ENCODE measurements at places on chromosomes 7 and 10.
A peak's percentile ranks its signal among the peaks of the same experiment; 100 is the strongest.

- DNase-seq: peak; percentile 47
Measured at GRCh38 chr10:120746001-120746777, 105.0 kb upstream of the WDR11 start.

- no peak for DNase-seq
Measured at GRCh38 chr7:116541951-116542350, 17.1 kb downstream of the CAV1 start.

DNA sequence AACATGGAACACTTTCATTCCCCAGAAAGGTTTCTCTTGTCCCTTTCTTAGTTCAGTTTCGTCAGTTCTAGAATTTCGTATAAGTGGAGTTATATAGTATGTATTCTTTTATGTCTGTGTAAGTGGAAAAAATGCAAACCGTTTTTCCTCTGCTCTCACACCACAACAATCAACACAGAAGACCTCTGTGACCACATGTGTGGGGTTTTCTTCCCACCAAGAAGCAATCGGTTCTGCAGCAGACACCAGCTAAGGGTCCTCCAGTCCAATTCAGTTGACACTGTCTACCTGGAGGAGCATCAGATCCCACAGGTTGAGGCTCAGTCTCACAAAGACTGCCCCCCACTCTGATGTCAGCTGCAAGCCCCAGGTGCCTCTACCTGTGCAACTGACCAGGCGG is 6.2 kb downstream of the CDC123 start:
- no peak for DNase-seq

GRCh38 chr7:16409777-16410176 is 11.6 kb downstream of the CRPPA start:
- no peak for DNase-seq

- DNase-seq: peak; percentile 97
Measured at GRCh38 chr7:92633211-92633906, 43.2 kb upstream of the FAM133B start.

DNA sequence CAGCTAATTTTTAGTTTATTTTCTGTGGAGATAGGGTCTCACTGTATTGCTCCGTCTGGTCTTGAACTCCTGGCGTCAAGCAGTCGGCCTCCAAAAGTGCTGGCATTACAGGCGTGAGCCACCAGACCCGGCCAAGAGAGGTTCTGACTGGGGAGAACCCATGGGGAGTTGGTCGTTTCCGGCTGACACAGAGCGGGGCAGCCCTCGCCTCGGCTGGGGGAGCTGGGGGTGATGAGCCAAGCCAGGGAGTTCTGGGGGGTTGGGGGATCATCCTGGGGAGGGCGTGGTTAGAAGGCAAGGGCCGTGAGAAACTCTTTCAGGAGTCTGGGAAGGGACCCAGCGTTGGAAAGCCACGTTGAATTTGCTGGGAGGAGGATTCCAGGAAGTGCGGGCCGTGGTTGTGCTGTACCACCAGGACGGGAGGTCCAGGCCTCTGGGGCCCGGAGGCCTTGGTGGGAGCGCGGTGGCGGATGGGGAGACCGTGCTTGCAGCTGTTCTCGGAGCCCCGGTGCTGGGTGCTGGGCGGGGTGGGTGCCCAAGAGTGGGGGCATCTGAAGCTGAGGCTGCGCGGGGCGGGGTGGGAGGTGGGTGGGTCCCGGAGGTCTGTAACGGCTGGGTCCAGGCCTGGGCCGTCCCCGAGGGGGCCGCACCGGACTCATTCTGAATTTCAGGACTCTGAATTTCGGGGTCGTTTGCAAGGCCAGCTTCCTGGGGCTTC is 8.4 kb upstream of the ZNF853 start:
- no peak for DNase-seq

DNA sequence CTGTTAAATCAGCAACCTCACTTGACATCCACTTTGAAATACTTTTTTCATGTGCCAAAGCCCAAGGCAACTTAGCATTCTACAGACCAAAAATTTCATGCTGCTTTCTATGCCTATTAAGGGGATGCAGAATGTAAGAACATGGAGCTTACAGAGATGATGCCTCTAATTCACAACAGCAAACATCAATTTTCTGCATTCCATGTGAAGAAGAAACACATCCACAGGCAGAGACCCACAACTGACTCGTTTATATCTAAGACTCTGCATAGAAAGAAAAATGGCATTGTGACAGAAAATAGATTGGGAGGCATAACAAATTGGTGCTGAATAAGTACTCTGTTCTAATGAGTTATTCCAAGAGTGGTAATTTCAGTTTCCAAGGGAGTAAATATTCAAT is 107.6 kb downstream of the SGMS1 start:
- DNase-seq: no peak

- no peak for DNase-seq
Measured at GRCh38 chr7:75563171-75563570, 71.1 kb downstream of the SPDYE5 start.

DNA sequence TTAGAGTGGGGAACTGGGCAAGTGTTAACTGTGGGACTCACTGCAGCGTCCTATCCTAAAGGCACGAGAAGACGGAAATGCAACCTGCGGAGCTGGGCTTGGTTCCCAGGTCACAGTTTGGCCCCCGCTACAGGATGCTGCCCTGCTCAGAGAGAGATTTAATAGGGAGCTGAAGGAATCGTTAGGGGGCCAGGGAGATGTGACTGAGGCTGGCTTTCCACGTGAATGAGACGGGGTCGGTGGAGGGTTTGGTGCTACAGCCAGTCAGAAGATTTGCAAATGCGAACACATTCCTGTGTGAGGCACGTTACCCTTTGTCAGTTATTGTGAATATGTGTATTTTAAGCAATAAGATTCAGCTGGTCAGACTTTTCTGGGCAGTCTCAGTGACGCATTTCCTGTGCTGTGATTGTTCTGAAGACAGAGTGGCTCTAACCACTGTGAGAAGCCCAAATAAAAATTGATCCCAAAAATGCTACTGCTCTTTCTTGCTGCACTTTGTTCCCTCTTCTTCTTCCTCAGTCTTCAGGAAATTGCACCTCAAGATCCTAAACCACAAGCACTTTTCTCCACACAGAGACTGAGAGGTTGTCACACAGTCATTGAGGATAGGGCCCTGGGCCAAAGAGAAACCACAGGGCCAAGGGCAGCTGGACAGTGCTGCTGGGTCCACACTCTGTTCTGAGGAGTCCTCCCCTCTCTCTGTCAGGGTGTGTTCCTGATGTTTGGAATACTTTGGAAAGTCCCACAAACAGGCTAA is 21.2 kb downstream of the CYP17A1 start:
- peak; percentile 69 for DNase-seq

GRCh38 chr7:134333943-134334342 is 17.2 kb upstream of the SLC35B4 start:
- DNase-seq: no peak

- no peak for DNase-seq
Measured at GRCh38 chr10:114647545-114648138, 10.4 kb downstream of the ABLIM1 start.

DNA sequence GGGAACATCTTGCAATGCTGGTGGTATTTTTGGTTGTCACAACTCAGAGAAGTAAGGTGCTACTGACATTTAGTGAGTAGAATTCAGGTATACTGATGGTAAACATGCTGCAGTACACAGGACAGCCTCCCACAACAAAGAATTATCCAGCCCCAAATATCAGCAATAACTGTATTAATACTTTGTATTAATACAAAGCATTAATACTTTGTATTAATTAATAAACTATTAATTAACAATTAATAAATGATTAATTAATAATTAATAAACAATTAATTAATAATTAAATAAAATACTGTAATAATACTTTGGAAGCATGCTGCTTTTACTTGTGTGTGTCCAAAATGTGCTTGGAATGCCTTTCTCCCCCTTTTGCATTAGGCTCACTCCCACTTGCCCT is 62.5 kb downstream of the ZNF92 start:
- DNase-seq: no peak

- no peak for DNase-seq
Measured at GRCh38 chr7:67753891-67754290, 757.3 kb downstream of the TYW1 start.

Data from suppressor macrophage treated with lipopolysaccharide for 1 hour (primary cell).